ENCODE measurements at places on chromosomes 5 and 9. TPM values are rescaled to one million over a fixed set of nuclear protein-coding genes. Genes with fewer than 3 reads are reported as not detected.

The RPL7A gene
- polyA plus RNA-seq = 1,038 TPM

GRCh38 chr9:73807952-73808351, 656.3 kb downstream of the ANXA1 start:
- H3K4me3 ChIP-seq = no peak overlapping the region
- H3K27me3 ChIP-seq = no peaks in the 10 kb centered on the region
- H3K27ac ChIP-seq = no peak overlapping the region
- DNase-seq = no peak

DNA sequence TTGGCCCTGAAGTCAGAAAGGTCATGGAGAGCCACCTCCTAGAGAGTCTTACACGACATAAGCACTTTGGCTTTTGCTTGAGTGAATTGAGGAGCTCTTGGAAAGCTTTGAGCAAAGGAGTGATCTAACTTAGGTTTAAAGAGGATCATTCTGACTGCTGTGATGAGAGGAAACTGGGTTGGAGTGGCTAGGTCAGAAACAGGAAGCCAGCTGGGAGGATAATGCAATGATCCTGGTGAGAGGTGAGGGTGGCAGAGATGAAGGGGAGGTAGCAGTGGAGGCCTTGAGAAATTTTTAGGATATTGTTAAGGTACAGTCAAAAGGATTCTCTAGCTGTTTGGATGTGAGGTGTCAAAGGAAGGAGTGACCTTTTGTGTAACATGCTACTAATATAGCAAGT, 32.2 kb upstream of the ROPN1L start:
- peaks cover 50% of the 10 kb centered on the region for H3K36me3 ChIP-seq
- H3K4me3 ChIP-seq = no peak overlapping the region
- no peaks in the 10 kb centered on the region for H3K27me3 ChIP-seq

The PCDHGA3 gene
- polyA plus RNA-seq = not detected

- H3K27ac ChIP-seq = no peak overlapping the region
- no peak for DNase-seq
- no peaks in the 10 kb centered on the region for H3K36me3 ChIP-seq
- H3K4me3 ChIP-seq = no peak overlapping the region
These were observed 65.5 kb upstream of the GLRX start for GRCh38 chr5:95887977-95888376.

DNA sequence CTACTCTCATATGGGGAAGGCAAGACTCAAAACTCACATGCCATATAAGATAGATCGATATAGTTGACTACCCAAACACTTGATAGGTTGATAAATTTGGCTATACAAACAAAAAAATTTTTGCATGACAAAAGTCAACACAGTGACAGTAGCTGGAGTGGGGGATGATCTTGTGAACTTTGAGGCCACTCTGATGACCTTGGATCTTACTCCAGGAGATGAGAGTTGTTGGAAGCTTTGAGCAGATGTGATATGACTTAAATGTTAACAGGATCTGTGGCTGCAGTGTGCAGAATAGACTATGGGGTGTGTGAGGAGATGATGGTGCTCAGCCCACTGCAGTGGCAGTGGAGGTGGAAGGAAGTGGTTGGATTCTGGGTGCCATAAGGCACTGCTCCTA, 101.4 kb downstream of the ZFAND5 start:
- no peaks in the 10 kb centered on the region for H3K4me1 ChIP-seq
- no peak overlapping the region for H3K27ac ChIP-seq
- no peak for DNase-seq

DNA sequence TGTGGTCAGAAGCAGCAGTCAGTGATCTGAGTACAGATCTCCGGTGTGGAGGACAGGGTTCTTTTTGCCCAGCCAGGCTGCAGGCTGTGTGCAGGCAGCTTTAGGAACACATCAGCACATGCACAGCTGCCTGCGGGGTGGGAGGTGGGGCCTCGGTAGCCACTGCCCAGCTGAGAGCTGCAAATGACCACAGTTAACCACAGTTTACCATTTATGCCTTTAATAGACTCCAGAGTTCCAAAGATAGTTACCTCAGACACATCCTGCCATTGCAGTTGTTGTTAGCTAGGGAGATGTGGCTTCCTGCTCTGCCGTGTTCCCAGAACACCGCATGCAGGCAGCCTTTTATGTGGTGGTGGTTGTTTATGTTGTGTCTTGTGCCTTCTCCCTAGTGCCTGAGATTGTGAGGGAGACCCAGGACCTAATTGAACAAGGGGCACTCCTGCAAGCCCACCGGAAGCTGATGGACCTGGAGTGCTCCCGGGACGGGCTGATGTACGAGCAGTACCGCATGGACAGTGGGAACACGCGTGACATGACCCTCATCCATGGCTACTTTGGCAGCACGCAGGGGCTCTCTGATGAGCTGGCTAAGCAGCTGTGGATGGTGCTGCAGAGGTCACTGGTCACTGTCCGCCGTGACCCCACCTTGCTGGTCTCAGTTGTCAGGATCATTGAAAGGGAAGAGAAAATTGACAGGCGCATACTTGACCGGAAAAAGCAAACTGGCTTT, 10.2 kb downstream of the EXOC3 start:
- H3K27ac ChIP-seq = no peak overlapping the region
- DNase-seq = no peak
- peaks cover 17% of the 10 kb centered on the region for H3K4me1 ChIP-seq

GRCh38 chr5:135493406-135494180, 41.4 kb upstream of the TIFAB start:
- H3K36me3 ChIP-seq = no peaks in the 10 kb centered on the region
- H3K4me1 ChIP-seq = no peaks in the 10 kb centered on the region
- no peak for DNase-seq
- peaks cover 6% of the 10 kb centered on the region for H3K27me3 ChIP-seq

DNA sequence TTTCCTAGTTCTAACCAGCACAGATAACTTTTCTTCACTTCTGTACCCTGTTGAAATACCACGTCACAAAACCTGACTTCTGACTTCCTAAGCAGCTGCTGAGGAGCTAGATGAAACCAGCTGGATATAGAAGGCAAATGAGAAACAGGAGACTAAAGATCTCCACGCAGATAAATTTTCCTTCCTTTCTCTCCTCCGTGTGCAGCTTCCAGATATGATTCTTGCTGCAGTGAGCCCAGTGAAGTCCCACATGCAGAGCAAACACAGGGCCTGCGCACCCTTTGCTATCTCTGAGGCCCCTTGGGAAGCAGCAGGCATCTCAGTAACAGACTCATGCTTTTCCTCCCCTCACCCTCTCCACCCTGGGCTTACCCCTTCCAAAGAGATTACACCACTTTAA, 1638.3 kb downstream of the MAT2B start:
- H3K27ac ChIP-seq = no peak overlapping the region
- H3K4me1 ChIP-seq = no peaks in the 10 kb centered on the region
- H3K36me3 ChIP-seq = no peaks in the 10 kb centered on the region
- no peaks in the 10 kb centered on the region for H3K27me3 ChIP-seq
- no peak for DNase-seq
- no peak overlapping the region for H3K4me3 ChIP-seq

The FCHSD1 gene
- polyA plus RNA-seq = 14.6 TPM

- no peaks in the 10 kb centered on the region for H3K36me3 ChIP-seq
- DNase-seq = no peak
- no peaks in the 10 kb centered on the region for H3K4me1 ChIP-seq
- no peak overlapping the region for H3K27ac ChIP-seq
- no peaks in the 10 kb centered on the region for H3K27me3 ChIP-seq
These were observed 35.9 kb upstream of the TESK1 start for GRCh38 chr9:35569206-35569605.

- H3K4me3 ChIP-seq = no peak overlapping the region
- no peaks in the 10 kb centered on the region for H3K36me3 ChIP-seq
- no peak overlapping the region for H3K27ac ChIP-seq
- no peaks in the 10 kb centered on the region for H3K4me1 ChIP-seq
- DNase-seq = no peak
These were observed 47.9 kb downstream of the DEPDC1B start for GRCh38 chr5:60651872-60652620.

GRCh38 chr9:16930578-16930977, 60.1 kb upstream of the BNC2 start:
- H3K4me3 ChIP-seq = no peak overlapping the region
- no peak for DNase-seq
- no peaks in the 10 kb centered on the region for H3K4me1 ChIP-seq
- H3K27ac ChIP-seq = no peak overlapping the region
- no peaks in the 10 kb centered on the region for H3K36me3 ChIP-seq

The ERCC8 gene
- polyA plus RNA-seq = 11.8 TPM

The CDC25C gene
- not detected for polyA plus RNA-seq

- H3K4me1 ChIP-seq = no peaks in the 10 kb centered on the region
- no peaks in the 10 kb centered on the region for H3K36me3 ChIP-seq
- H3K27me3 ChIP-seq = no peaks in the 10 kb centered on the region
- H3K27ac ChIP-seq = no peak overlapping the region
- no peak overlapping the region for H3K4me3 ChIP-seq
These were observed 183.6 kb downstream of the PTTG1 start for GRCh38 chr5:160605266-160605665.

DNA sequence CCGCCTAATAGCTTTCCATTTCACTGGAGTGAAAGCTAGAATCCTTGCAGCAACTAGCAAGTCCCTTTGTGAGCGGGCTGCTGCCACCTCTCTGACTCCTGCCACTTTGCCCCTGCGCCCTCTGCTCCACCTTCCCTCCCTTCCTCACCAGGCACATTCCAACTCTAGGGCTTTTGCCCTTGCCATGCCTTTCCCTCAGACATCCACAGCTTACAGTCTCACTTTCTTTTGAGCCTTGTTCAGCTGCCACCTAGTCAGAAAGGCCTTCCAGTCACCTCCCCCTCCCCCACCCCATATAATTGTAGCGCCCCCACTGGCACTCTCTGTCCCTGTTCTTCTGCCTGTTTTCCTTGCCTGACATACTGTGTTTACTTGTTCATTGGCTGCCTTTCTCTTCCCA, 31.0 kb downstream of the CYSTM1 start:
- no peaks in the 10 kb centered on the region for H3K4me1 ChIP-seq
- no peak for DNase-seq
- H3K4me3 ChIP-seq = no peak overlapping the region
- no peaks in the 10 kb centered on the region for H3K27me3 ChIP-seq

DNA sequence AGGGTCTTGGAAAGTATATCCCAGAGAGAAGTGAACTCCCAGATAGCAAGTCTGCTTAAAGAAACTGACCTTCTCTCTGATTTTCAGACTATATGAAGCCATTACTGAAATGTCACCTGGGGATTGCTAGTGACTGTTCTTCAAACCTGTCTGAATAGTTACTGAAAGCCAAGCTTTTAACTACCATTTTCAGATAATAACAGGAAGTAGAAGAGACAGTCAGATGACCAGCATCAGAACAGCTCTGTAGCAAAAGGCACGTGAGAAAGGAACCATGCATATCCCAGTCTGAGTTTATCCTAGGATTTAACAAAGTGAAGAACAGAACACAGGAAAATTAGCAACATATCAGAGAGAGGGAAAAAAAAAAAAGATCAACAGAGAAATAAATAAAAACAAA, 74.9 kb upstream of the SELENOP start:
- no peaks in the 10 kb centered on the region for H3K36me3 ChIP-seq
- no peak overlapping the region for H3K4me3 ChIP-seq
- no peaks in the 10 kb centered on the region for H3K4me1 ChIP-seq
- DNase-seq = no peak
- H3K27me3 ChIP-seq = no peaks in the 10 kb centered on the region

DNA sequence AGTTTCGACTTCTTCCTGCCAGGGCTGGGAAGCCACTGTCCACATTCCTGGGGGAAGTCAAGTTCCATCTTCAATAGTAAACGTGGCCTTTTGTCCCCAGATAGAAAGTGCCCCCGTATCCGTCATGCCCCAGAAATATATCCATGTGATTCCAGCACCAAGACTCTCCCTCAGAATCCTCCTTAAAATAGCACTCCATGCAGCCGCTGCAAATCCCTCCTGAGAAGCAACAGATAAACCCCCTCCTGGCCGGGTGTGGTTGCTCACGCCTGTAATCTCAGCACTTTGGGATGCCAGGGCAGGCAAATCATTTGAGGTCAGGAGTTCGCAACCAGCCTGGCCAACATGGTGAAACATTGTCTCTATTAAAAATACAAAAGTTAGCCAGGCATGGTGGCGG, 126.1 kb downstream of the OLFM1 start:
- no peaks in the 10 kb centered on the region for H3K4me1 ChIP-seq
- H3K4me3 ChIP-seq = no peak overlapping the region
- DNase-seq = no peak
- H3K27me3 ChIP-seq = peaks cover 6% of the 10 kb centered on the region
- H3K36me3 ChIP-seq = no peaks in the 10 kb centered on the region

The DIPK1B gene
- polyA plus RNA-seq = not detected

The CRB2 gene
- 0.05 TPM for polyA plus RNA-seq

- H3K36me3 ChIP-seq = no peaks in the 10 kb centered on the region
- no peak overlapping the region for H3K27ac ChIP-seq
- H3K4me1 ChIP-seq = no peaks in the 10 kb centered on the region
- no peak overlapping the region for H3K4me3 ChIP-seq
- H3K27me3 ChIP-seq = no peaks in the 10 kb centered on the region
These were observed 5.5 kb downstream of the SLC25A2 start for GRCh38 chr5:141298376-141298775.

The NDUFS6 gene
- polyA plus RNA-seq = 83.7 TPM

The IL17B gene
- not detected for polyA plus RNA-seq

The POLR3G gene
- polyA plus RNA-seq = 1.3 TPM

DNA sequence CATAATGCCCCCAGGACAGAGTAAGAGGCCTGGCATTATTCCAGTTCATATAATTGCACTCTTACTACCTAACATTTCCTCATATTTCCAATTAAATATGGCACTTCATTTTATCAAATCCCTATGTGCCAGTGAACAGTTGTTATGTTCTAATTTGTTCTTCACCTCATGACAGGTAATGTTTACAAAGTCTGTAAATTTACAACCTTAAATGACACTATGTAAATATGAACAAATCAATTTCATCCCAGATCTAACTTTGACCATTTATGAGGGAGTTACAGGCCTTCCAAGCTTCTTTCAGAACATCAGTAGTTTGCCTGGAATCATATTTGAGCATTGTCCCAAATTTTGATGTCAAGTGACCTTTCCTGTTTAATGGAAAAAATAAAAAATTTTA, 592.6 kb upstream of the CDH6 start:
- H3K36me3 ChIP-seq = no peaks in the 10 kb centered on the region
- no peak overlapping the region for H3K4me3 ChIP-seq
- DNase-seq = no peak
- H3K4me1 ChIP-seq = no peaks in the 10 kb centered on the region

The GGTA1 gene
- polyA plus RNA-seq = not detected

The DNAH5 gene
- polyA plus RNA-seq = not detected

DNA sequence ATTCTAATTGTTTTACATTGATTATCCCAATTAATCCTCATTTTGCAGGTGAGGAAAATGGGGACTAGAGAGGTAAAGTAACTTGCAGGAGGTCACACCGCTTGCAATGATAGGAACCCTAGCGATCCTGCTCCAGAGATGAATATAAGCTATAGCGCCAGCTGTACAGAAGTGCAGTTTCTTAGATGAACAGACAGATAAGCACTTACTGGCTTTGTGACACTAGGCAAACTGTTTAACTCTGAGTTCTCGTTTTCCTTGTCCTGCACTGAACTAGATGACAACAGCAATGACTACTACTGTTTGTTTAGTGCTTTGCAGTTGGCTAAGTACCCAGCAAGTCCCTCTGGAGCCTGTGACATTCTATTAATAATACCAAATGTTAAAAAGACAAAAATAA, 11.1 kb downstream of the LHX6 start:
- peaks cover 13% of the 10 kb centered on the region for H3K4me1 ChIP-seq
- no peak for DNase-seq
- no peaks in the 10 kb centered on the region for H3K36me3 ChIP-seq

Measured in CD8-positive, alpha-beta memory T cell (primary cell).